ENCODE measurements at places on chromosomes 3 and 15.

DNA sequence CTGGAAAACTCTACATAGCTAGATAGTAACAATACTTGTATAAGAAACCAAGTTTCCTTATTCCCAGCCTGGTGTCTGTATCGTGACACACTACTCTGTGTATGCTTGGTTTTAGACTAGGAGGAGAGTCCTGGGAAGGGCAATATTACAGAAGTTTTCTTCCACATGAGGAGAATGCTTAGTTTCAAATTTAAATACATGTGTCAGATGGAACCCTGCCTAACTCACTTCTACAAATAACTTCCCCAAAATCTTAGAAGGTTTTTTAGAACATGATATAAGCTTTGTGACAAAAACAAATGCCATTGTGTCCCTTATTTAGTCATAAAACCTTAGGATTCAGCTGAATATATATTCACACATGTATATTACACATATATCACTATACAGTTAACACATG, 7.2 kb upstream of the IL20RB start:
- no peak for DNase-seq

GRCh38 chr3:101828691-101829436, 20.4 kb upstream of the NFKBIZ start:
- no peak for DNase-seq

DNA sequence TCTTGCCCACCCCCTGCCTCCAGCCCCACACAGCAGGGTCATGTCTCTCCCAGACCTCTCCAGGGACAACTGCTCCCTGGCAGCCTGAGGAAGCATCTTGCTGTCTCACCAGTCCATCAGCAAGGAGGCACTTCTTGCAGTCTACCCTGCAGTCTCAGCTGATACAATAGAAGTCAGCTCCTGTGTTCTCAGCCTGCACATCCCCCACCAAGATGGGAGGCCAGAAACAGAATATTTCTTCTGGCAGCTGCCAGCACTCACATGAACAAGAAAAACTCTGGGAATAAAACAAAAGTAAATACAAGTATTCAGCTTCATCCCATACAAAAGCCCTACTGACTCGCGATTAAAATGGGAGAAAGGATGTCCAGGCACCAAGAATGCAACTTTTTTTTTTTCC, 457.4 kb upstream of the PROK2 start:
- DNase-seq = no peak

- DNase-seq = no peak
Measured at GRCh38 chr3:10666621-10667020, 149.4 kb upstream of the SLC6A11 start.

- no peak for DNase-seq
Measured at GRCh38 chr3:99878005-99878404, 60.3 kb downstream of the CMSS1 start.

DNA sequence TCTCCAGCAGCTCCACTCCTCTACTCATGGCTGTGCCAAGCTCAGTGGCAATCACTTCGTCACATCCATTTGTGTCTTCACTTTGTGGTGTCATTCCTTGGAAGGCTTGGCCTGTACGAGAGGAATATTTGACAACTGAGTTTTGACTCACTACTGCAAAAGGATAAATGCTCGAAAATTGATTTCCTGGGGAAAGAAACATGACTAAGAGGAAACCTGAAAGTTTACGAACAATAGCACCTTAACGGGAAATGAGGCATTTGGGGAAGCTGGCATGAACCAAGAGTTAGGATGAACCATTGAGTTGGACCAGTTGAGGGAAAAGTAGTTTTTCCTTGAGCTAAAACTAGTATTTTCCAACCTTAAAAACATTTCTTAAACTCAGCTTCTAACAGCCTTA, 74.2 kb upstream of the ABHD17C start:
- DNase-seq = no peak
